ENCODE measurements at places on chromosomes 1 and 21.

GRCh38 chr21:42117229-42117966, 46.3 kb downstream of the UMODL1 start:
- DNase-seq = peak; percentile 59

GRCh38 chr1:200090252-200091159, 63.0 kb downstream of the NR5A2 start:
- DNase-seq = no peak

- no peak for DNase-seq
Measured at GRCh38 chr1:61087571-61087970, 5.2 kb downstream of the NFIA start.

GRCh38 chr1:150560576-150561253, 11.5 kb downstream of the ADAMTSL4 start:
- peak; percentile 77 for DNase-seq

- DNase-seq = no peak
Measured at GRCh38 chr1:199725002-199725565, 302.4 kb upstream of the NR5A2 start.

- DNase-seq = no peak
Measured at GRCh38 chr1:116738673-116739370, 15.4 kb upstream of the CD2 start.

DNA sequence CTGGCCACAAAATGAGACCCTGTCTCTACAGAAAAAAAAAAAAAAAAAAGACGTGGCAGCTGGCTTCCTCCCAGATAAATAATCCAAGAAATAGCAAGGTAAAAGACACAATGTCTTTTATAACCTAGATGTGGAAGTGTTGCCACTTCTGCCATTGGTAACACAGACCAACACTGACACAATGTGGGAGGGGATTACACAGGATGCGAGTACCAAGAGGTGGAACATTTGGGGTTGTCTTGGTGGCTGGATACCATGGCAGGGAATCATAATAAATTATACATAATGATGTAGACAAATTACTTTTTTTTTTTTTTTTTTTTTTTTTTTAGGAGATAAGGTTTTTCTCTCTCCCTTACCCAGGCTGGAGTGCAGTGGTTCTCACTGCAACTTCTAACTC, 6.0 kb upstream of the NEXN start:
- no peak for DNase-seq

- no peak for DNase-seq
Measured at GRCh38 chr1:96524100-96524499, 197.5 kb upstream of the PTBP2 start.

DNA sequence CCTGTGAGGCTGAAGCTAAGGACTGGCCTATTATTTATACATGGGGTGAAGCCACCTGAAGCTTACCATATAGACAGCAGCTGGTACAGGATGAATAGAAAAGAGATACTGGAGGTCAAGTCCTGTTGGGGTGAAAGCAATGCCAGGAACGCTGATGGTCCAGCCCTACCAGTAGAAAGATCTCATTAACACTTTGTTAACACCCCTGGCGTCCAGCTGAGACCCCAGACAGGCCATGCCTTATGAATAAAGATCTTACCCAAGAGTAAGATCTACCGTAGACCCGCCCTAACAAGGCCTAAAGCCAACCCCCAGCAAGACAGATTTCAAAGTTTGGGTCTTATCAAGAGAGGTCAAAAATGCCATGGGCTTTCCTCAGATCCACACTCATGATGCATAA, 34.7 kb downstream of the ST3GAL3 start:
- no peak for DNase-seq

GRCh38 chr1:12294076-12294475, 64.2 kb downstream of the VPS13D start:
- no peak for DNase-seq

DNA sequence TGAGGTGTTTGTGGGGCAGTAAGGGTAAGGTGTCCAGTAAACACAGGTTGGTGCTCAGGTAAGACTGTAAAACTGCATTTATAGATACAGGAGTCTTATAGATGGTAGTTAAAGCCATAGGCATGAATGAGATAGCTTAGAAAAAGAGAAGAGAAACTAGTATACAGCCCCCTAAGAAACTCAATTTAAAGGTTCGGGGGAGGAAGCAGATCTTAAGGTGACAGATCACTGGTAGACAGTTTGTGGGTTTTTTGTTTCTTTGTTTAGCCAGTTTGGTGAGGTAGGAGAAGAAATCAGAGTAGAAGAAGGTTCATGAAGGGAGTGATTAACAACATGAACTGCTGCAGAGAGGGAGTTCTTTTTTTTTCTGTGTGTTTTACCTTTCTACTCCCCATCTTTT, 6.1 kb upstream of the AGO3 start:
- no peak for DNase-seq
